Activated CD4-positive, alpha-beta memory T cell treated with anti-CD3 and anti-CD28 coated beads for 36 hours (primary cell): ENCODE measurements at places on chromosomes 7 and 10. TPM values are rescaled to one million over a fixed set of nuclear protein-coding genes. Genes with fewer than 3 reads are reported as not detected.

Gene STK17A
- total RNA-seq = 62.6 TPM

Gene CALML3
- total RNA-seq = not detected

Gene SKIDA1
- 0.21 TPM for total RNA-seq

Gene RAB11FIP2
- total RNA-seq = 7.5 TPM

Gene ASIC3
- total RNA-seq = 5.3 TPM

Gene TEX47
- not detected for total RNA-seq

- H3K4me1 ChIP-seq = peaks cover 58% of the 10 kb centered on the region
- no peak for DNase-seq
- H3K4me3 ChIP-seq = peak overlapping the region; percentile 28
- peak overlapping the region; percentile 82 for H3K27ac ChIP-seq
Measured at GRCh38 chr7:111029141-111029572, 61.8 kb upstream of the LRRN3 start.

- no peak overlapping the region for H3K4me3 ChIP-seq
- no peaks in the 10 kb centered on the region for H3K4me1 ChIP-seq
- no peak overlapping the region for H3K27ac ChIP-seq
- H3K36me3 ChIP-seq = no peaks in the 10 kb centered on the region
- H3K27me3 ChIP-seq = no peaks in the 10 kb centered on the region
- DNase-seq = no peak
Measured at GRCh38 chr10:52466464-52466863, 152.4 kb downstream of the DKK1 start.

DNA sequence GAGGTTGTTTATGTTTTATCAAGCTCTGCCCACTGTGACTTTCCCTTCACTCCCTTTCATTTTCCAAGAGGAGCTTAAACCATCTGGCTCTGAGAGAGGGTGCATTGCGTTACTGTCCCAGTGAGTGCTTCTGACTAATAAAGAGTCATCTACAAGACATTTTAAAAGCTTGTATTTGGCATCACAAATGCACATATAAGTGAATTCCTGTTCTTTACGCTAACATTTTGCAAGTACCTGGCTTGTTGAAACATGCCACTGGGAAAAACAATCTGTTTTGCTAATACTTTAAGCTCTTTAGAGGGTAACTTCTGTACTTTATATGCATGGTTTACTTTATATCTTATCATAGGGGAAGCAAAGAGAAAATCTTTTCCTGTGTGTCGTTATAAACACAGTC, 534.6 kb upstream of the POM121L12 start:
- no peak overlapping the region for H3K4me3 ChIP-seq
- H3K36me3 ChIP-seq = no peaks in the 10 kb centered on the region
- DNase-seq = no peak

GRCh38 chr7:80445351-80445750, 66.5 kb downstream of the GNAT3 start:
- H3K4me1 ChIP-seq = no peaks in the 10 kb centered on the region
- no peak overlapping the region for H3K27ac ChIP-seq
- no peaks in the 10 kb centered on the region for H3K36me3 ChIP-seq
- no peaks in the 10 kb centered on the region for H3K27me3 ChIP-seq
- H3K4me3 ChIP-seq = no peak overlapping the region
- DNase-seq = no peak

DNA sequence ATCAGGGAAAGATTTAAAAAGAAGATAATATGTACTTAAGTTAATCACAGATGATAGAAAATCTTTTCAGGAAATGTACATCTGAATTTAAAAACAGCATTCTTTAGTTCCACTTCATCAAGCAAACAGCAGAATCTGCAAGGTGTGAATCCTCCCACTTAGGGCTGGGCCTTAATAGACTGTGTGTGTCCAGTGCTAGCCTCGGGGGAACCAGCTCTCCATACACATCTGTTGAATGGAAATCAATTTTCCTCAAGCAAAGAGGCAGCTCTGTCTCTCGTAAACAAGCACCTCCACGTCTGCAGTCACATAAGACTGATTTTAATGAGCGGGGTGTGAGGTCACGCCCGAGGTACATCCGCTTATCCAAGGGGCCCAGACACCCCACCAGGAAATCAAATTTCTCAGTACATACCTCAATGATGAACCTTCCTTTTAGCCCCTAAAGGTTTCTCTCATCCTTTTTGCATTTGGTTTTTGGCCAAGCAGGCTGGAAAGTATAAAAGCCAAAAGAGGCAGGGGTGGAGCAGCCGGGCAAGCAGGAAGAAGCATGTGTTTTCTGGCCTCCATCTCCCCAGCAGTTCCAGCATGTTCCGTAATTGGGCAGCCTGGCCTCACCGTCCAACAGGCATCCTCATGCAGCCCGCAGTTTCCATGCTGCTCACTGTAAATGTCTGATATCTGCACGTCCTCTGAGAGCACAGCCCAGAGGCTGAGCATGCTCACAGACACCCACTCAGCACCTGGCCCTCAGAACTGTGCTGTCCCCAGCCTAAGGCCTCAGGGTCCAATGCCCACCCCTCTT, 131.3 kb downstream of the GLI3 start:
- no peak overlapping the region for H3K4me3 ChIP-seq

DNA sequence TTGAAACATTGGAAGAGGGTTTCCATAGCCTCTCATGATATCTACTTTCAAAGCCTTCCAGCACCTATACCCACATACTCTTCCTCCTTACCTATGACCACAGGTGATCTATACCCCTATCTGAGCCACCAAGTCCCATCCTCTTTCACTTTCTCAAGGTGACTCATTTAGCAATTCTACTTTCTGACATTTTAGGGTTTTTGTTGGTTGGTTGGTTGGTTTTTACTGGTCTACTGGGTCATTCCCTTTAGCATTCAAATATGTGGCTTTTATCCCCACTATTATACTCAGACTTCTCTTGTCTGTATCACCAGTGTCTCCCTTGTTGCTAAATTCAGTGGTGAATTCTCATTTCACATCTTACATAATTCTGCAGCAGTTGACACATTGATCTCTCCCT, 130.4 kb upstream of the STEAP4 start:
- no peaks in the 10 kb centered on the region for H3K27me3 ChIP-seq
- H3K4me1 ChIP-seq = no peaks in the 10 kb centered on the region
- no peaks in the 10 kb centered on the region for H3K36me3 ChIP-seq
- H3K4me3 ChIP-seq = no peak overlapping the region

GRCh38 chr10:9762966-9763656, 1254.6 kb upstream of the CELF2 start:
- H3K27ac ChIP-seq = no peak overlapping the region
- H3K36me3 ChIP-seq = no peaks in the 10 kb centered on the region
- DNase-seq = no peak
- H3K4me1 ChIP-seq = no peaks in the 10 kb centered on the region
- no peak overlapping the region for H3K4me3 ChIP-seq

- DNase-seq = no peak
- no peaks in the 10 kb centered on the region for H3K27me3 ChIP-seq
- no peak overlapping the region for H3K27ac ChIP-seq
- peaks cover 13% of the 10 kb centered on the region for H3K4me1 ChIP-seq
- H3K4me3 ChIP-seq = peak overlapping the region; percentile 5
- H3K36me3 ChIP-seq = peaks cover 8% of the 10 kb centered on the region
Measured at GRCh38 chr7:348962-349743, 59.2 kb downstream of the FOXL3 start.

- no peak for DNase-seq
- no peak overlapping the region for H3K27ac ChIP-seq
- H3K4me3 ChIP-seq = no peak overlapping the region
- H3K4me1 ChIP-seq = no peaks in the 10 kb centered on the region
- peaks cover 5% of the 10 kb centered on the region for H3K36me3 ChIP-seq
- H3K27me3 ChIP-seq = no peaks in the 10 kb centered on the region
Measured at GRCh38 chr7:27602766-27603165, 59.9 kb downstream of the HIBADH start.

- peaks cover 19% of the 10 kb centered on the region for H3K27me3 ChIP-seq
- no peak overlapping the region for H3K27ac ChIP-seq
- H3K36me3 ChIP-seq = no peaks in the 10 kb centered on the region
- DNase-seq = no peak
- H3K4me1 ChIP-seq = no peaks in the 10 kb centered on the region
Measured at GRCh38 chr10:117431160-117431559, 55.9 kb upstream of the PDZD8 start.

GRCh38 chr10:10193848-10194247, 823.8 kb upstream of the CELF2 start:
- no peak for DNase-seq
- H3K36me3 ChIP-seq = no peaks in the 10 kb centered on the region
- no peak overlapping the region for H3K27ac ChIP-seq
- H3K4me3 ChIP-seq = no peak overlapping the region
- H3K27me3 ChIP-seq = peaks cover 3% of the 10 kb centered on the region

- DNase-seq = no peak
- H3K4me1 ChIP-seq = peaks cover 44% of the 10 kb centered on the region
- no peak overlapping the region for H3K4me3 ChIP-seq
- no peaks in the 10 kb centered on the region for H3K27me3 ChIP-seq
- no peak overlapping the region for H3K27ac ChIP-seq
- peaks cover 30% of the 10 kb centered on the region for H3K36me3 ChIP-seq
Measured at GRCh38 chr7:112784603-112785002, 5.6 kb downstream of the TMEM168 start.

- no peaks in the 10 kb centered on the region for H3K36me3 ChIP-seq
- no peaks in the 10 kb centered on the region for H3K4me1 ChIP-seq
- no peak for DNase-seq
Measured at GRCh38 chr10:123100030-123100762, 35.6 kb upstream of the HMX3 start.

DNA sequence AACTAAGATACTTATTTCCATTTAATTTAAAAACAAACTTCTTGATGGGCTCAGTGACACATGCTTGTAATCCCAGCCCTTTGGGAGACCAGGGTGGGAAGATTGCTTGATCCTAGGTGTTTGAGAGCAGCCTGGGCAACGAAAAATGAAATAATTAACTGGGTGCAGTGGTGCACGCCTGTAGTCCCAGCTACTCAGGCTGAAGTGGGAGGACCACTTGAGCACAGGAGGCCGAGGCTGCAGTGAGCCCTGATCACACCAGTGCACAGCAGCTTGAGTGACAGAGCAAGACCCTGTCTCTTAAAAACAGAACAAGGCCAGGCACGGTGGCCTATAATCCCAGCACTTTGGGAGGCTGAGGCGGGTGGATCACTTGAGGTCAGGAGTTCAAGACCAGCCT, 37.4 kb downstream of the AVL9 start:
- H3K27me3 ChIP-seq = no peaks in the 10 kb centered on the region
- no peak for DNase-seq
- peaks cover 22% of the 10 kb centered on the region for H3K4me1 ChIP-seq
- no peak overlapping the region for H3K4me3 ChIP-seq

DNA sequence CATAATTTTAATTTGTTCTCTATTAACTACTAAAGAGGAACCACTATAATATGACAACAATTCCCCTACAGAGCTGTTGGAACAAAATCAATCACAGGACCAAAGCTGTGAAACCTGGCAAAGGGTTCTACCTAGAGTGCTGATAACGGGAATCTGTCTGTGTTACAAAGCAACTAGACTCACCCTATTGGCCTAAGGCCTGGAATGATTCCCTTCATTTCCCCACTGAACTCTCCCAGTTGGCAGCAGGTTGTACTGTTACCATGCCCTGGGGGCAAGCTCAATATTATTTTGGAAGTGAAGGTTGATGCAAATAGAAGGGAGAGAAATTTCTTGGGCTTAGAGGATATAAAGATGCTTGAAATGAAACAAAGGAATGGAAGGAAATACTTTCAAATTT, 81.8 kb downstream of the SEMA3A start:
- no peaks in the 10 kb centered on the region for H3K36me3 ChIP-seq
- H3K4me1 ChIP-seq = no peaks in the 10 kb centered on the region
- H3K27me3 ChIP-seq = no peaks in the 10 kb centered on the region
- no peak overlapping the region for H3K4me3 ChIP-seq
- no peak for DNase-seq

- no peak overlapping the region for H3K4me3 ChIP-seq
- DNase-seq = no peak
- peaks cover 6% of the 10 kb centered on the region for H3K4me1 ChIP-seq
- H3K36me3 ChIP-seq = no peaks in the 10 kb centered on the region
Measured at GRCh38 chr7:121180436-121181063, 148.2 kb upstream of the WNT16 start.

- H3K36me3 ChIP-seq = no peaks in the 10 kb centered on the region
- no peak for DNase-seq
- no peak overlapping the region for H3K27ac ChIP-seq
- peaks cover 5% of the 10 kb centered on the region for H3K27me3 ChIP-seq
Measured at GRCh38 chr10:13500201-13500600, 28.6 kb downstream of the BEND7 start.

DNA sequence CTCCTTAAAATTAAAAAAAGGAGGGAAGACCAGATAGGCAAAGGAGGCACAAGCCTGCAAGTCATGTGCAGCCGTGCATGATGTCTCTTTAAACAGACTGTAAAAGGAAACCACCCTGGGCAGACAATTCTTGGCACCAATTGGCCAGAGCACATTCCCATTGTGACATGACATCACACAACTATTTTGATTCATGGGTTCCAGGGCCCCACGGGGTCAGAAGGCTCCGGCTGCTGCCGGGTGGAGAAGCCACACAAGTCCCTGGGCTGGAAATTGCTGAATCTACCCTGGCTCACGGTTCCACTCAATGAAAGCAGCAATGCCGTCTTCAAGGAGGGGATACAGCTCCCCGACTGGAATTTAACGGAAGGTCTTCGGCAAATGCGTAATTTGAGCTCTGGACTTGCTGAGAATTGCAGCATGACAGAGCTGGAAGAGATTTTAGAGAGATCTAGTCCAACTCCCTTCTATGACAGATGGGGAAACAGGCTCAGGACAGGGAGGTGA, 140.5 kb downstream of the PRKAG2 start:
- H3K36me3 ChIP-seq = no peaks in the 10 kb centered on the region
- no peaks in the 10 kb centered on the region for H3K27me3 ChIP-seq
- H3K27ac ChIP-seq = no peak overlapping the region
- H3K4me3 ChIP-seq = no peak overlapping the region
- peaks cover 3% of the 10 kb centered on the region for H3K4me1 ChIP-seq

- H3K4me1 ChIP-seq = peaks cover 45% of the 10 kb centered on the region
- peak; percentile 69 for DNase-seq
- H3K36me3 ChIP-seq = no peaks in the 10 kb centered on the region
- H3K27me3 ChIP-seq = no peaks in the 10 kb centered on the region
- peak overlapping the region; percentile 79 for H3K27ac ChIP-seq
Measured at GRCh38 chr10:3902054-3902808, 117.2 kb upstream of the KLF6 start.

DNA sequence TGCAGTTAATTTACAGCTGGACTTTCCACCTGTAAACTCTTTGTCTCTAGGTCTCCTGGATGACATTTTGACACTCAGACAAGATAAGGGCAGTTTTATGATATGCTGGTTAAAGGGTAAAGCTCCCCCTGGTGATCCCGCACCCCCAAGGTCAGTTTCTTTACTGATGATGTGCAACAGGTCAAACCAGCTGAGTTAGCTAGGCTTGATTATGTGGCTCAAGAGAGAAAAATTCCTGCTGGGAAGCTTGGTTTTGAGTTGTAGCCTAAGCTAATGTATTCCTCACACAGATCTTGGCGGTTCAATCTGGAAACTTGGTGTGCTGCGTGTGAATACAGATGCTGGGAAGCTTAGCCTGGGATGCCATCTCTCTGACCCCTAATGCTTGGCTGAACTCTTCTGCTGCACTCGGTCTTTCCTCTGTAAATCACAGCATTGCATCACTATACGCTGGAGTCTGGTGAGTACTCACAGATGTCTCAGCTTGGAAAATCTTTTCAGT, 11.4 kb upstream of the AKR1D1 start:
- no peak overlapping the region for H3K4me3 ChIP-seq
- H3K27ac ChIP-seq = no peak overlapping the region
- no peaks in the 10 kb centered on the region for H3K36me3 ChIP-seq
- H3K4me1 ChIP-seq = no peaks in the 10 kb centered on the region

GRCh38 chr10:77907900-77908717, 18.4 kb downstream of the DLG5 start:
- no peak overlapping the region for H3K27ac ChIP-seq
- no peaks in the 10 kb centered on the region for H3K4me1 ChIP-seq
- peaks cover 9% of the 10 kb centered on the region for H3K27me3 ChIP-seq
